Stimulated activated CD8-positive, alpha-beta memory T cell treated with anti-CD3 and anti-CD28 coated beads, Interleukin-7, amount 100 ng/mL, for 1 hour (primary cell): ENCODE measurements at places on chromosomes 6 and 20.
A peak's percentile ranks its signal among the peaks of the same experiment; 100 is the strongest.

DNA sequence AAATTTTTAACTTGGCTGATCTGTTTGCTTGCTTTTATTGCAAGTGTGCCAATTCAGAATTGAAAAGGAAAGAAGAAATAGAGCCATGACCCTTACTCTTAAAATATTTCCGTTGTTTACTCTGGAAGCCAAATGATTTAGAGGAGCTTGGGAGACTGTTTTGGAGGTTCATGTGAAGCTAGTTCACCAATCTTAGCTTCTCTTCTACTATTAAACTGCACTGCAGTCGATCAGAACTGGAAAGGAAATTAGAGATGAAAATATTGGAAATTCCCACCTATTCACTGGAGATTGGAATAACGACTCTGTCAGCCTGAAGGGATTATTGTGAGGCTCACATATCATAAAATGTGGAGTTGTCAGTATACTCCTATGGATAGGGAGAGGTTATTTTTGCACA, 81.8 kb downstream of the MLIP start:
- no peak for DNase-seq

- DNase-seq, result no peak
Measured at GRCh38 chr6:91173186-91173585, 586.3 kb upstream of the MAP3K7 start.

DNA sequence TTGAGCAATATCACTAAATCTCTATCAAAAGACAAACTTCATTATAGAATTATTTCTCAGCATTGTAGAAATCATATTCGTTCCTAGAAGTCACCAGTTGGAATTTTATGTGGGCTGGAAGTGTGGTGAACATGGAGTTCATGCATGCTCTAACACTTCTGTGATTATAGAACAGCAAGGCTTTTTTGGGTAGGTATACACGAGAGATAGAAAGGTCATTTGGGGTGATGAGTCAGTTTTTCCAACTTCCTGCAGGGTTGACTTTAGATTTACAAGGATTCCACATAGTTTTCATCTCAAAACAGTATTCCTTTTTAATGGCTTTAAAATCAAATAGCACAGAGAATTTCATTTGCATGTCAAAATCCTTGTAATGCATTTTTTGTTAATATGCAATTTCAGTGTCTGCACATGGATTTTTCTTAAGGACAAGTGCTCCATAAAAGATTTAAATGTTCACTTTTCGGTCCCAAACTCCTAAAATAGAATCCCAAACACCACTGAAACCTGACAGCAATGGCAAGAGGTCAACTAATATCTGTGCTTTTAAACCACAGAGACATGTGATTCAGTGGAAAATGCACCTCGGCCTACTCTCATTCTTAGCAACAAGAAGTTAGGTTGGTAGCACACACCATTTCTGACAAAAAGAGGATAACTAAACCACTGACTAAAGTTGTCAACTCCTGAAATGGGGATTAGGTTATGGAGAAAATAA, 211.0 kb downstream of the MOXD1 start:
- no peak for DNase-seq

DNA sequence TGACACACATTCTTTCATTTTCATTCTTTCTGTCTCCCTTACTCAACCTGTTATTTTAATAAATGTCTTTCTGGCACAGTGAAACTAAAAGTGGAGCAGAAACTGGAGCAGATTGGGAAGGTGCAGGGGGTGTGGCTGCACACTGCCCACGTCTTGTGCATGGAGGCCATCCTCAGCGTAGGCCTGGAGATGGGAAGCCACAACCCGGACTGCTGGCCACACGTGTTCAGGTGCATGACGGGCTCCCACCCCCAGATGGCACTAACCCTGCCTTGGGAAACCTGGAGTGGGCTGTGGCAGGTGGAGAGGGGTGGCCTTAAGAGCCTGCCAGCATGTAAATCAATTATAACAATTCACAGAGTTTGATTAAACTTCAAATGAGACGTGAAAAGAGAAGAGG, 71.4 kb upstream of the PBOV1 start:
- no peak for DNase-seq

GRCh38 chr6:118685823-118686449, 34.5 kb upstream of the CEP85L start:
- DNase-seq, result no peak

DNA sequence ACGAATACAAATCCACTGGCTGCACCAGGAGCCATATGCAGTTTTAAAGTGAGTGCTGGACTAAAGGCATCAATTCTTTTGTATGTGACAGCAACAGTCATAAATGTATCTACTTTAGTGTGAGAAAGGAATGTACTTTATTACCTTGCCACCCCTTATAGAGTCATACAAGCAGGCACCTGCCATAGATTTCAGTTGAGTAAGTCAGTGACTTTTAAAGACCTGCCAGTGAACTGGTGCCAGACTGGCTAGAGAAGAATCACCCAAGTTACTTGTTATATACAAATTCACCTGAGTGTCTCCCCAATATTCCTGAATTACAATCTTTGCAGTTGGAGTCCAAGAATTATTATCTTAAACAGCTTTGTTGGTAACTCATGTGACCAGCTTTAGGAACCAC, 547.9 kb downstream of the COL12A1 start:
- no peak for DNase-seq

- no peak for DNase-seq
Measured at GRCh38 chr20:21125072-21125848, 622 bp upstream of the KIZ start.

DNA sequence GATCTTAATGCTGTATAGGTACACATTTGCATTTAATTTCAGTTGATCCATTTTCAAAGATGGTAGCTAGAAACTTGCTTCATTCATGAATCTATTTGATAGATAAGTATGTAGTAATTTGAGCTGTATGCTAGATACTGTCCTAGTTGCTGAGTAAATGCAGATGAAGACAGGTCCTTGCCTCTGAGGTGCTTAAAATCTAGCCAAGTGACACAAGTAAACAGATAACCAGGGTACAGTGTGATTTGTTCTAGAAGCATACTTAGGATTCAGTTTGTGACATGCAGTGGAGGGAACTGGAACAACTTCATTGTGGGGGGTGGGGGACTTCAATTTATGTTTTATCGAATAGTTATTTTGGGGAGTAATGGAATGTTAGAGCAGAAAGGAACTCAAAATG, 9.2 kb downstream of the CHMP4B start:
- no peak for DNase-seq

DNA sequence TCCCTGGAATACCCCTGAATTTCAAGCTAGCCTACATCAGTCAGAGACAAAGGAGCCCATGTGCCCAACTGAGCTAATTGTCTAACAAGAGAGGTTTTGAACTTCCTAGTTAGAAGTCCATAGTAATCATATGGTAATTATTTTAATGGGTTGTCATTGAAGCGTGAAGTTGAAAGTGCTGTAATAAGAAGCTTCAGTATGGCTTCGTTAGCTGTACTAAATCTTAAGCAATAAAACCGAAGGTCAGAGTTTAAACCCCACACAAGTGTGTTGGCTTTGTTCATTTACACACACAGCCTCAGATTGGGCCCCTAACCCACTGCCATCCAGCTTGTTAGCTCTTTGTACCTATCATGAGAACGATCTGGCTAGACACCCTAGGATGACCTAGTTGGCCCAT, 195.6 kb upstream of the RIN2 start:
- DNase-seq, result no peak

DNA sequence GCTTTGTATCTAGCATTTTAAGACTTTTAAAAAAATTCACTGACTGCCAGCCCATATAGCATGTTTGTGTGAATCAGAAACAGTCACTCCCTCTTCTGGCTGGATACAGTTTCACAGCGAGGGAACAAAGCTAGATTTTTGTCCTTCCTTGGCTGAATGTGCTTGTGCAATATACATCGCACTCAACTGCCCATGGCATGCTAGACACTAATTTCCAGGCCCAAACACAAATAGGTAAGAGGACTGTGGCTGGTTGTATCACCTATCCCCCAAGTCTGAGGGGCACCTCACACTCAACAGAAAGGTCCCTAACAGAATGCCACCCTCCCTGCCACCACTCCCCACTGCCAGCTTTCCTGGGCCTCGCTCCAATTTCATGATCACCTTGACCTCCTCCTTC, 16.2 kb upstream of the BLCAP start:
- DNase-seq, result no peak

GRCh38 chr6:169289619-169290339, 36.1 kb upstream of the THBS2 start:
- no peak for DNase-seq

DNA sequence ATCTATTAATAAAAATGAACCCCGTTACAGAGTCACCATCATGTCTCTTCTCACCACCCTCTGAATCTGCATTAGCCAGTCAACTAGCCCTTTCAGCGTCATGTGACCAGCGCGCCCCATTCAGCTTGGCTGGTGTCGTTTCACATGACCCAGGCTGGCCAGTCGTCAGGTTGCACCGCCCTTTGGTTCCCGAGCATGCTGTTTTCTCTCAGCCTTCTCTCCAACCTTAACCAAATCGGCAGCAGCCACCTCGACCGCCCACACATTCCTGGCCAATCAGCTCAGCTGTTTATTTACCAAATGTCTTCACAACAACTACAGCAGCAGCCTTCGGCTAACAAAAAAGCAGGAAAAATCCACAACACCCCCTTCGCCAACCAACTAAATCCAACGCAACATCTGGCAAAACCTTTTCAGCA, 5.6 kb downstream of the SRSF3 start:
- DNase-seq, result no peak

- DNase-seq, result no peak
Measured at GRCh38 chr6:24284006-24284405, 73.9 kb downstream of the DCDC2 start.

GRCh38 chr6:43977404-43978111, 149.7 kb downstream of the MRPL14 start:
- no peak for DNase-seq

GRCh38 chr20:53336892-53337291, 256.7 kb downstream of the ZNF217 start:
- no peak for DNase-seq

DNA sequence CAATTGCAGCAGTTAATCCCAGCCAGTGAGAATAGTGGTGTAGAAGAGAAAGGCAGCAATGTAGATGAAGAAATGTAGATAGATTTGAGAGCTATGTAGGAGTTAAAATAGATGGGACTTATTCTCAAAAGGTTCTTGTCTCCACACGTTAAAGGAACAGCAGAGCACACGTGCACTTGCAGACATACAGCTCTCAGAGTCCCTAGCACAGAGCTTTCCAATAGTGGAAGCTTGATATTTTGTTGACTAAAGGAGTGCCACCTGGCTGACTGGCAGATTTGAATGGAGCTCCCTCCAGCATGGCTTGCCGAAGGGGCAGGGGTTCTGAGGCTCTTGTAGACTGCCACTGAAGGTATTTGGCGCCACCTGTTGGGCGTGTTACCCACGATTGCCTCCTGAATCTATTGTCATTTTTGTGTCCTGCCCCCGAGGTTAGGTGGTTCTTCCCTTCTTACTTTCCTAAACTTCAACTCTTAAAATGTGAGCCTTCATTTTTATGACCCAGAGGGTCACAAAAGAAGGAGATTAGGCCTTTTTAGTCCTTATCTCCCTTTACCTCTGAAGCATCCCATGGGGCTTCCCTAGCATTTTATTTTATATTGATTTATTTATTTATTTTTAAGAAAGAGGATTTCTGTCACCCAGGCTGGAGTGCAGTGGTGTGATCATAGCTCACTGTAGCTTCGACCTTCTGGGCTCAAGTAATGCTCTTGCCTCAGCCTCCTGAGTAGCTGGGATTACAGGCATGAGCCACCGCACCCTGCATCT, 16.4 kb downstream of the BRD2 start:
- DNase-seq, result peak; percentile 91

DNA sequence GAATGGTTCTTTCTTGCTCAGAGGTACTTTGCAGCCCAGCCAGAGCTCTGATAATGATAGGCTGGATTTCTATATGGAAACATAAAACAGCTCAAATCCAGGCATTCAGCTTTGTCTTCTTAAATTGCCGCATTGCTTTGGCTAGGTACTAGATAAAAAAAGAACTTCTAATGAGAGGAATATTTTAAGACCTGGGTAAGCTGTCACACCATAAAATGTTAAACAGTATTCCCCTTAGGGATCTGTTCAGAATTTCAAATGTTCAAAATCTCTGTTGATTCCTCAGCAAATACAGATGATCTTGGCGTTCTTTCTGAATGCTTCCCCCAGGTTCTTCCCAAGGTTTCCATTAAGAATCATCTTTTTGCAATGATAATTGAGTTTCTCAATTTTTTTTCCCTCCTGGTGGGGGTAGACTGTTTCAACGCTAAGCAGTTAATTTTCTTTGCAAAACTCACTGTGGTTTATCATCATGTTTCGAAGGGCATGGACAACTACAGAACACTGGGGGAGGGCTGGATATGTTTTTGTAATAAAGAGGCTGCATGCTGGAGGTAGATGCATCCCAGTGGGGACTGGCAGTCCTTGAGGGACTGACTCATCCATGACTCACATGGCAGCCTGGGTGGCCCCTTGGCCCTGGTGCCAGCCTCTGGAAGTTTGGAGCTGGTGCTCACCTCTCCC, 31.0 kb downstream of the TIAM2 start:
- DNase-seq, result no peak

DNA sequence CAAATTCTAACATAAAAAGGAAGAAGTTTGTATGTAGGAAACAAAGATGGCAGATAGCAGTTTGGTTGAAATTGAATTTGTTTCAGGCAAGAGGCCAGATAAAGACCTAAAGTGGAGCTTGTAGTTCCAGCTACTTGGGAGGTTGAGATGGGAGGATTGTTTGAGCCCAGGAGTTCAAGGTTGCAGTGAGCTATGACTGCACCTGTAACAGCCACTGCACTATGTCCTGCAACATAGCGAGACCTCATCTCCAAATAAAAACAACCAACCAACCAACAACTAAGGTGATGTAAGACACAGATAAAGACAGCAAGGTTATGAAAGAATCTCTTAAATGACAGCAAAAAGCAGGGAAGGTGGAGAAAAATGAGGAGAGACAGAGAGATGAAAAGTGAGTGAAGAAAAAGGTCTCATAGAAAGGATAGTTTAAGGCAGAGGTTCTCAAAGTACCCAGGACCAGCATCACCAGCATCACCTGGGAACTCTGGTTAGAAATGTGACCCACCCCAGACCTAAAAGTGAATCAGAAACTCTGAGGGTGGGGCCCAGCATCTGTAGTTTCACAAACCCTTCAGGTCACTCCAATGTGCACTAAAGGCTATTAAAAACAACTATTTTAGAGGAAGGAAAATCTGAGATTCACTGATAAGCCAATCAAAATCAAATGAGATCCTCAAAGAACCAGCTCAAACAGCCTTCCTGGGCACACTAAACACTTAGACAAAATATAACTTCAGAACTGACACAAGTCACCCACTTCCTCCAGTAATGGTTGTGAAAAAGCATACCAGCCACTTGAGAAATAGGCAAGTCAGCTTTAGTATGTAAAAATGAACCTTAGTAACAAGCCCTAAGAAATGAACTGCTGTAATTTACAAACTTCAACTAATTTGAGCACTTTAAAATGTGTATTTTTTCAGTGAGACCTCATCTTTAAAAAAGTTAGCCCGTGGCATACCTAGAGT, 57.6 kb downstream of the FAM184A start:
- no peak for DNase-seq
